Chondrocyte (in vitro differentiated cells): ENCODE measurements at places on chromosomes 5 and 9. TPM values are rescaled to one million over a fixed set of nuclear protein-coding genes. Genes with fewer than 3 reads are reported as not detected.

The CCDC192 gene
- total RNA-seq = not detected in 3 replicates

- no peak for DNase-seq
These were observed 70.2 kb downstream of the PRUNE2 start for GRCh38 chr9:76835571-76836283.

- DNase-seq = no peak
These were observed 5.3 kb downstream of the OTP start for GRCh38 chr5:77633207-77633675.

The GOLM1 gene
- total RNA-seq = 55.0 to 88.8 TPM (median 56.0 TPM) in 3 replicates

- no peak for DNase-seq
These were observed 58.5 kb downstream of the CNTRL start for GRCh38 chr9:121133104-121133816.

DNA sequence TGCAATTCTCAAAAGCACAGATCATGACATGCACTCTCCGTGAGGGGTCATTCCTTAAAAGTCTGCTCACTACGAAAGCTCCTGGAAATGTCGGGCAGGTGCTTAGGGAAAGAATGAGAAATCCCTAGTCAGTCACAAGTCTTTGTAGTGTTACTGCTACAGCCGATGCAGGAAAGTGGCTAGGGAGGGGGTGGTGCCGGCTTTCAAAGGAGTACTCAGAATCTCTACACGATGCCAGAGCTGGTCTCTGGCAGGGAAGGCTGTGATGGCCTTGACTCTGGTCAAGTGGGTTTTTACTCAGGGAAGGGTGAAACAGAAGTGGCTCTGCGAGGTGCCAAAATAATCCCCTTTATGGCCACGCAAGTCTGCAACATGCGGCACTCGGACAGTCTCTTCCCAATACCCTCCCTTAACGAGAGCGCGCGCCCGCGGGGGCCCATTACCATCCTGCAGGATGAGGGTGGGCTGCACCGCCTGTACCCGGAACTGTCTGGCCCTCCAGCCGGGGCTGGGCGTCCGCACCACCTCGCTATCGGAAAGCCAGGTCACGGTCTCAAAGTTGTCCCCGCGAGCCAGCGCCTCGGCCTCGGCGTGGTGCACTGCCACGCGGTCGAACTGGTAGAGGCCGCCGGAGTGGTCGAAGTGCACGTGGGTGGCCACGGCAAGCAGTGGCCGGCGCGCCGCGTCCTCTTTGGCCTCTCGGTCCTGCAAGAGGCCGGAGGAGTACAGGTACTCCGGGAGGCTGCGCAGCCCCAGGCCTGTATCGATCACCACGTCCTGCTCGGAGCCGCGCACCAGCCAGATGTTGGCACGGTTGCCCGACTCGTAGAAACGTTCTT, 956 bp downstream of the MBLAC2 start:
- DNase-seq = peak; percentile 89

The GARIN3 gene
- total RNA-seq = not detected in 3 replicates

GRCh38 chr5:124457901-124458300, 288.5 kb downstream of the ZNF608 start:
- no peak for DNase-seq

The SMIM32 gene
- not detected in 3 replicates for total RNA-seq

The CTXN3 gene
- not detected in 3 replicates for total RNA-seq

DNA sequence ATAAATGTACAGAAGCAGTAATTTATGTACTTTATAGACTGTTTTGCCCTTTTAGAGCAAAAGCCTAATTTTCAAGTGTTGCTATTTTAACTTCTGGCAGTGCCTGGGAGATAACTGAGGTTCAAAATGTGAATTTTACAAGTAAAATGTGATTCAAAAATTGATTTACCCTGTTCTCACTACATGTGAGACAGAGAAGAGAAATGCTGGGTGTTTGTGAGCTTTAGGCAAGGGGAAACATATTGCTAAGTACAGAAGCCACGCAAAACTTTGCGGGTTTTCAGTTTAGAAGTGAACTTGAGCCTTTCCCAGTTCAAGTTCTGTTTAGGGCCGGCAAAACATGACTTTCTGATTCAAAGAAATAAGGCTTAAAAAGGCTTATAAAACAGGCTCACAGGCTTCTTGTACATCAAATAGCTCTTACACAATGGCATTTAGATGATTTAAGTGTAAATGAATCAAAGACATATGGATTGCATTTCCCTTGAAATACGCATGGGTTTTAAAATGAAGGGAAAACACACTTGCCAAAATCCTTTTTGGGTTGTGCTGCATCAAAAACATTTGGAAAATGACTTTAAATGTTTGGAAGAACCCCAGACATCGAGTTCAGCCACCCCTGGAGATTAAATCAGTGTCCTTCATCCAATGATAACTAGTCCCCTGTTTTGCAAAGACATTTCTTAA, 370.8 kb upstream of the MEF2C start:
- DNase-seq = no peak

- DNase-seq = no peak
These were observed 28.6 kb upstream of the CTNNA1 start for GRCh38 chr5:138724470-138725146.

DNA sequence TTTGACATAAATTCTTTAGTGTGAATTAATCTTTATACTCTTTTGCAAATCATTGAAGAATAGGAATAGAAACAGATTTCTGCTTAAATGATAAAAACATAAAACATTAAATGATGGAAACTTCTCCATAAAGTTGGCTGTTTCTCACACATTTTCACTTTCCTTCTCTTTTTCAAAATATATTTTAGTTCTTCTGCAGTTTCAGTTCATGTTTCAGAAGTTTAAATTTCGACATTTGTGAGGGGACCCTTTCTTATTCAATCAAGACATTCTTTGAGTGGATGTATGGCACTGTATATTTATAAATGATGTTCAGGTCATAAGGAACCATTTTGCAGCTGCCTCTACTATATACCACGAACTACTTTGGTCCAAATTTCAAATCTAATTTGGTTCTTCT, 34.6 kb downstream of the TNFAIP8 start:
- DNase-seq = no peak

DNA sequence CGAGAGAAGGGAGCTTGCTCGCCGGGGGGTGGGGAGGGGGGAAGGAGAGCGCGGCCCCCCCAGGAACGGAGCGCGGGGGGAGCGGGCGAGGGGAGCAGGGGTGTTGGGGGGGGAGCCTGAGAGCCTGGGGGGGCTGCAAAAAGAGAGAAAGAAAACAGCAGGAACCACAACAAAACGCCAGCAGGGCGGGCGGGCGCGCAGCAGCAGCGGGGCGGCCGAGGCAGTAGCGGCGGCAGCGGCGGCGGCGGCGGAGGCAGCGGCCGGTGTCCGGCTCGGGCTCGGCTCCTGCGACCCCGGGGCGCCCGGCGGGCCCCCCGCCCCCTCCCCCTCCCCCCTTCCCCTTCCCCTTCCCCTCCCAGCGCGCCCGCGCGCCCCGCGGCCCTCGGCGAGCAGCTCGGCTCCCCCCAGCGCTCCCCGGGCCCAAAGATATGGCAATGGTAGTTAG, 1.6 kb downstream of the NR2F1 start:
- DNase-seq = no peak

The SPAG8 gene
- total RNA-seq = 0.30 to 3.3 TPM (median 0.82 TPM) in 3 replicates

DNA sequence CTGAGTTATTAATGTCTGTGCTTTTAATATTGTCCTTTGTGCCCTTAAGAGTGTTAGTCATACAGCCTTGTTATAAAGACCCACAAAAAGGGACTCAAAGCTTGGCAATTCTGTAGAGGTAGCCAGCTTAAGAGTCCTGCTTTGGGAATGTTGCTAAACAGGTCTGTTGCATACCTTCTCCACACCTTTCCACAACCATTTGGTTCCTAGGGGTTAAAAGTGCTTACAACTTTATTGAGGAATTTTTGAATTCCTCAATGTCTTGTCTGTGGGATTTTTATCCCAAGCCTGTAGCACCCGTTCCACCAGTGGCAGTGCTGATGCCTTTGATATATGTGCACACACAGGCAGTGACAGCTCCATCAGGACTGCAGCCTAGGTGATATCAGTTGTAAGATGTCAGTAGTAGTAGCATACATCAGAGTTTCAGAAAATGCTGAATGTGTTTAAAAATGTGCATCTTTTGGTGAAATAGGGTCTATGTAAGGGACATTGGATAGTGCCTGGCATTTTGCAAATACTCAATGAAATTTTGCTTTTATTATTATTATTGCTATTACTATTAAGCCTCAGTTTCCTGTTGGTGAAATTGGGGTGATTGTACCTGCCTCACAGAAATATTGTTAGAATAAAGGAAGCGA, 68.5 kb downstream of the WWC1 start:
- no peak for DNase-seq
